Stimulated activated CD4-positive, alpha-beta T cell treated with anti-CD3 and anti-CD28 coated beads, TNF-alpha, amount 100 ng/mL, for 4 hours (primary cell): ENCODE measurements at places on chromosomes 3 and 15.

DNA sequence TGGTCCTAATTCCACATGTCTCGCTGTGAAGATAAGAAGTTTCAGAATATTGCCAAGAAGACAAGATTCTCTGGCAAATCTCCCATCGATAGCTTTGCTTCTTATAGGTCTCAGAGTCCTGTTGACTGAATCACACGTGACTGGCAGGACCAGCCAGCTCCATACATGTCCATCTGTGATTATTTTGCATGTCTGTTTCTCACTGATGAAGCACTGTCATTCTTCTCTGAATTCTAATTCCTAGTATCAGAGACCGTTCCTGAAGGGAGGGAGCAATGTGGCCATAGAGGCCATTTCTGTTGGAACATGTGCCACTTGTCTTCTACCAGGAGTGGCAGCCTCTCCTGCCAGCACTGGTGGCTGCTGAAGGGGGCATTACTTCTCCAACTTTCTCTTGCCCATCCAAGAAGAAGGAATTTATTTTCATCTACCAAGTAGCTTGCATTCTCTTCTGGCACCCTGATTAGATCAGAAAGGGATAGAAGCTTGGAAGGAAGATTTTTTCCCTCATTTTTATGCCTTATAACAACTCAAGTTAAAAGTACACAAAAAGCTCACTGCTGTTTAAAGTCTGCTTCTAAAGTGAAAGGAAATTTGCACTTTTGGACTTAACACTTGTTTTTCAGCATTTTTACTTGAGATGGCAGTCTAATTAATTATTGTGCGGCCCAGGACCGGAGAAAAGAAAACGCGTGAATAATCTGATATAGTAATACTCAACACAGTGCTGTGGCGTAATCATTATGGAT, 115.8 kb downstream of the IQCH start:
- no peak for DNase-seq

GRCh38 chr3:23686519-23686918, 119.2 kb upstream of the UBE2E1 start:
- no peak for DNase-seq

GRCh38 chr3:179450901-179451264, 387 bp downstream of the GNB4 start:
- DNase-seq: no peak

GRCh38 chr3:71229905-71230657, 353.4 kb downstream of the FOXP1 start:
- no peak for DNase-seq

- DNase-seq: no peak
These were observed 1.2 kb upstream of the FAM81A start for GRCh38 chr15:59436774-59437141.

- no peak for DNase-seq
These were observed 333.9 kb upstream of the ARPP21 start for GRCh38 chr3:35305406-35305805.

GRCh38 chr15:25728816-25729215, 134.3 kb downstream of the ATP10A start:
- DNase-seq: no peak

DNA sequence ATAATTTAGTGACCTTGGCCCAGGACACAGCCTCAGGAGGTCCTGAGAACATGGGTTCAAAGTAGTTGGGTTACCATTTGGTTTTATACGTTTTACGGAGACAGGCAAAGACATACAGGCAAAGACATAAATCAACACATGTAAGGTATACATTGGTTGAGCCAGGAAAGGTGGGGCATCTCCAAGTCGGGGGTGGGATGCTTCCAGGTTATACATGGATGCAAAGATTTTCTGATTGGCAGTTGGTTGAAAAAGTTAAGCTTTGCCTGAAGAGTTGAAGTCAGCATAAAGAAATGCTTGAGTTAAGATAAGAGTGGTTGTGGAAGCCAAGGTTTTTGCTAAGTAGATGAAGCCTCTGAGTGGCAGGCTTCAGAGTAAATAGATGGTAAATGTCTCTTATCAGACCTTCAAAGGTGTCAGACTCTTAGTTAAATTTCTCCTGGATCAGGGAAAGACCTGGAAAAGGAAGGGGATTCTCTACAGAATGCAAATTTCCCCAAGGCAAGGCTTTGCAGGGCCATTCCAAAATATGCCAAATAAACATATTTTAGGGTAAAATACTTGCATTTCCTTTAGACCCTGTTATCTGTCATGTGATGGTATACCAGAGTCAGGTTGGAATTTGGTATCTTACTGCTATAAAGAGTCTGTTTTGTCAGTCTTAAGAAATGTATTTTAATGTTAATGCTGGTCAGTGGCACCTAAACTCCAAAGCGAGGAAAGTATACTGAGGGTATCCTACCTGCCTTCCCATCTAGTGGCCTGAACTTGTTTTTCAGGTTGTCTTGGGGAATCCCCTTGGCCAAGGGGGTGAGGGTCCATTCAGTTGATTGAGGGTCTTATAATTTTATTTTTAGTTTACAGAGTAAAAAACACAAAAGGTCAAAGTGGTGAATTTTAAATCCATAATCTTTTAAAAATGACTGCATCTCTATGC, 8.2 kb upstream of the PDHB start:
- DNase-seq: no peak

GRCh38 chr3:36813305-36813704, 49.0 kb upstream of the DCLK3 start:
- no peak for DNase-seq

- no peak for DNase-seq
These were observed 185.1 kb upstream of the TPM1 start for GRCh38 chr15:62857411-62857853.

GRCh38 chr15:24633082-24633481, 42.5 kb upstream of the NPAP1 start:
- no peak for DNase-seq

GRCh38 chr3:24375947-24376384, 118.7 kb downstream of the THRB start:
- DNase-seq: no peak

DNA sequence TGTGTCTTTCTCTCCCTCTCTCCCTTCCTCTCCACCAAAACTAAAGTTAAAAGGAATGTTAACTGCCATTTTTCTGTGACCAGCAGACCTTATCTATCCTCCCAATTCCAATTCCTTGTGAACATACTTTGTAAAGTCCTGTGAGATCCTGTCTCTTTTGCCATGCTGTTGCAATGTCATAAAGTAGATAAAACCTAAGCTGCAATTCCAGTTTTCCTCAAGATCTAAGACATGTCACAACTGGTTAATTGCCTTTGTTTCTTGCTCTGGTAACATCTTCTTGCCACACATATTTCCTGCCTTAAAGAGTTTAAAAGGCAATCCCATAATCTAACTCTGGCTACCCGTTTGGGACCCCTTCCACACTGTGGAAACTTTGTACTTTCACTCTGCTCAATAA, 188.7 kb downstream of the PYDC2 start:
- no peak for DNase-seq

- no peak for DNase-seq
These were observed 49.0 kb downstream of the LARS2 start for GRCh38 chr3:45437383-45437782.

DNA sequence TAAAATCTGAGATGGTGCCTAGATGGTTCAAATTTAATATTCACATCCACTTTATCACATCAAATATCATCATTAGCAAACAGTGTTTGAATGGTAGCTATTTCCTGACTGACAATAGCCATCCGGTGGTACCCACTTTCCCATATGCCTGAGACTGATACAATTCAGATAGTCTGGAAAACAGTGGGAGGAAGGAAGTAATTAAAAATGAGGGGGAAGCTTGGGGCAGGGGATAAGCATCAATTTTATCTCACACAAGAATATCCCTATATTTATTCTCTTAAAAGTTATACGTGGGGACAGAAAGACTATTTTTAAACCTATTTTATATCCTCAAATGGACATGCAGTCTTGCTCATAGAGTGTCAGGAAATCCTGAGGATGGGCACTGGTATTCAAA, 122.5 kb upstream of the GAP43 start:
- no peak for DNase-seq

- no peak for DNase-seq
These were observed 15.3 kb downstream of the ZBTB47 start for GRCh38 chr3:42668793-42669217.

DNA sequence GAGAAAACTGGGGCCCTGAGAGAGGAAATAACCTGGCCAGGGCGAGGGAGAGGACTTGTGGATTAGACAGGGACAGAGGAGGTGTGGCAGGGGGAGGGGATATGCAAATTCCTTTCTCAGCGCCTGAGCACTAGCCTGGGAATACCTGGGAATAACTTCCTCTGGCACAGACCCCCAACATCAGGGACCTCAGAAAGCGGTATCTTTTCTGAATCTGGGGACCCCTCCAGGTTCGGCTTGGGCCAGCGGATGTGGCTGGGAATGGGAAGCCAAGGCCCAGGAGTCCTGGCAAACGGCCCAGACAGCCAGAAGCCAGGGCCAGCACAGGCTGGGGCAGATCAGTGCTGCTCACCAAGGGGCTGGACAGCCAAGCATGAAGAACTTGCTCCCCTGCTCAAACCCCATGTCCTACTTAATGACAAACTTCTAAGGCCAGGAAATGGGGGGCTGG, 9.2 kb upstream of the ACSBG1 start:
- DNase-seq: no peak

GRCh38 chr15:87896936-87897335, 359.6 kb downstream of the NTRK3 start:
- DNase-seq: no peak

- no peak for DNase-seq
These were observed 60.8 kb downstream of the KAT2B start for GRCh38 chr3:20101041-20101440.

GRCh38 chr15:31452595-31453557, 126.2 kb downstream of the KLF13 start:
- DNase-seq: no peak

- no peak for DNase-seq
These were observed 47.3 kb upstream of the LRRC58 start for GRCh38 chr3:120396469-120396868.

- no peak for DNase-seq
These were observed 177.6 kb downstream of the STAC start for GRCh38 chr3:36557708-36558421.

DNA sequence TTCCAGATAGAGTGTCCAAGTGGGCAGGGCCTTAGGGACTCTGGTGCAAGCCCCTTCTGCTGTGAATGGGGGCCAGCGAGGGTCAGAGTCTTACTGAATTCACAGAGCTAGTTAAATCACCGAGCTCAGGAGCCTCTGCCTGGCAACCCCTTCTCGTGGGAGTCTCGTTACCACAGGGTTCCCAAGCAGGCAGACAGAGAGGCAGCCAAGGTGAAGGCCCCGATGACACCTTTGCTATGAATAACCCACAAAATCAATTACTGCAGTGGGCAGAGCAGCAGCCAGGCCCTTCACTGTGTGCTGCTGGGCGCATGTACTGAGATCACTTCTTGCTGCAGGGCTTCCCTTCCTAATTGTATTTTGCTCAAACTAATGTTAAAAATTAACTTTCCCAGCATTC, 56.9 kb downstream of the SPSB4 start:
- no peak for DNase-seq

DNA sequence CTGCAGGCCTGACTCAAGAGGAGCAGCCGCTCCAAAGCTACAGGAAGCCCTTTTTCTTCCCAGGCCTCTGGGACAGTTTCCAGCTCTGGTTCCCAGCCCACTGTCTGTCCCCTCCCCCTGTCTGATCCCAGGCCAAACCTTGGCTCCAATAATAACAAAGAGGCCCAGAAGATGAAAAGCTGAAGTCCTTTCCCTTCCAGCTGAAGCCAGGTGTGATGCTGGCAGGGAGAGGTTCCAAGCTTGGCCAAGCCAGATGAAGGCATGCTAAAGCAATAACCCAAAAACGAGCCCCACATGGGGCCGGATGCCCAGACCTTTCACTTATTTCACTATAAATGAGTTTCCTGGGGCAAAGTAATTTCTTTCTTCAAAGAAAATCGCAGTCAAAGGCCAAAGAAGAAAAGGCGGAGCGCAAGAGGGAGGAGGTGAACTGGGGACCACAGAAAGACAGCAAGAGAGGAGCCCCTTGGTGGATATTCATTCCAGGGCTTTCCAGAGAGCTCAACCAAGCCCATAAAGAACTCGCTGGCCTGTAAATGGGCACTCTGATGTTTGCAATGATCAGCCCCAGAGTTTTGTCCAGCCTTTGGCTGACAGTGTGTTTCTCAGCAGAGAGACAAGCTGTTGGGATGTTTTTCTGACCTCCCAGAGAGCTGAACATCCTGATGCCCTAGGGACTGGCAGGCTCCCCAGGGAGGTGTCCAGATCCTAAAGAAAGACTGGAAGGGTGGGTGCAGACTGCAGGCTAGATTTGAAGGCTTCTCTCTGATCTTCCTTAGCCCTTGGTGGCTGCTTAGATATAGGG, 157.6 kb downstream of the UACA start:
- DNase-seq: no peak

- DNase-seq: no peak
These were observed 29.0 kb upstream of the PLSCR4 start for GRCh38 chr3:146279951-146280350.

GRCh38 chr15:66965201-66965900, 100.1 kb upstream of the SMAD3 start:
- DNase-seq: no peak

DNA sequence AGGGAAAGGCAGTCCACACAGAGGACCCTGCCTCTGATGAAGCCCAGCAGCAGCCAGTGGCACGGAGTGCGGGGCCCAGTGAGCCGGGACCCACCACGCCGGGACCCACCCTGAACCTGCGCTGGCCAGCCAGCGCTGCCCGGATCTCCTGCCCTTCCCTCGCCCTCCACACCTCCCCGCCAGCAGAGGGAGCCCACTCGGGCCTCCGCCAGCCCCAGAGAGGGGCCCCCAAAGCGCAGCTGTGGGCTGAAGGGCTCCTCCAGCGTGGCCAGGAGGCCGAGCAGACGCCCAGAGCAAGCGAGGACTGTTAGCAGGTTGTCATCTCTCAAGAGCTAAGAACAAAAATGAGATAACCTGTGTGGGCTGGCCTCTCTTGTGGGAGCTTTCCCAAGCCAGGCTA, 81.3 kb upstream of the ATP10A start:
- no peak for DNase-seq

- no peak for DNase-seq
These were observed 331.4 kb downstream of the ROBO1 start for GRCh38 chr3:79436387-79436786.
